ENCODE measurements at places on chromosomes 12 and 14. TPM values are rescaled to one million over a fixed set of nuclear protein-coding genes. Genes with fewer than 3 reads are reported as not detected.

The CD27 gene
- polyA plus RNA-seq: 632 TPM

The KRT80 gene
- polyA plus RNA-seq: not detected

The GPRC5A gene
- not detected for polyA plus RNA-seq

The KRT79 gene
- not detected for polyA plus RNA-seq

- no peak for DNase-seq
Observed at GRCh38 chr14:34032720-34033119, 81.8 kb upstream of the EGLN3 start.

Measured in naive thymus-derived CD8-positive, alpha-beta T cell (primary cell).